DMS79 (cell line): ENCODE measurements at places on chromosomes 16 and 17.

DNA sequence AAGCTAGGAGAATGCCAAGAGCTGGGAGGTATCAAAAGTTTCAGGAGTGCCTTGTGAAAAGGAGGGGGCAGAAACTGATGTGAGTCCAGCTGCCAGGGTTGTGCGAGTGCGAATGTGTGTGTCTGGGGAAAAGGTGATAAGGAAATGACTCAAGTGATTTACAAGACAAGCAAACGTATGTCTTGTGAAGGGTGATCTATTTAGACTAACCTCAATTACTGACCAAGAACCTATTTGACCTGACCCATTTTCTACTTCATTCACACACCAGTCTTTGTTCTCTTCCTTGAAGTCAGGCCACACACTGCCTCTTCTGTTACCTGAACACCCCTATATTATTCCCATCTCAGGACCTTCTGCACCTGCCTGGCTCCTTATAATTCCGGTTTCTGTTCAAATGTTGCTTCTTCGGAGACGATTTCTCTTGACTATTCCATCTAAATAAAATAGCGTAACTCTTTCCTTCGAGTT is 1.0 kb downstream of the GDE1 start:
- no peak for DNase-seq

DNA sequence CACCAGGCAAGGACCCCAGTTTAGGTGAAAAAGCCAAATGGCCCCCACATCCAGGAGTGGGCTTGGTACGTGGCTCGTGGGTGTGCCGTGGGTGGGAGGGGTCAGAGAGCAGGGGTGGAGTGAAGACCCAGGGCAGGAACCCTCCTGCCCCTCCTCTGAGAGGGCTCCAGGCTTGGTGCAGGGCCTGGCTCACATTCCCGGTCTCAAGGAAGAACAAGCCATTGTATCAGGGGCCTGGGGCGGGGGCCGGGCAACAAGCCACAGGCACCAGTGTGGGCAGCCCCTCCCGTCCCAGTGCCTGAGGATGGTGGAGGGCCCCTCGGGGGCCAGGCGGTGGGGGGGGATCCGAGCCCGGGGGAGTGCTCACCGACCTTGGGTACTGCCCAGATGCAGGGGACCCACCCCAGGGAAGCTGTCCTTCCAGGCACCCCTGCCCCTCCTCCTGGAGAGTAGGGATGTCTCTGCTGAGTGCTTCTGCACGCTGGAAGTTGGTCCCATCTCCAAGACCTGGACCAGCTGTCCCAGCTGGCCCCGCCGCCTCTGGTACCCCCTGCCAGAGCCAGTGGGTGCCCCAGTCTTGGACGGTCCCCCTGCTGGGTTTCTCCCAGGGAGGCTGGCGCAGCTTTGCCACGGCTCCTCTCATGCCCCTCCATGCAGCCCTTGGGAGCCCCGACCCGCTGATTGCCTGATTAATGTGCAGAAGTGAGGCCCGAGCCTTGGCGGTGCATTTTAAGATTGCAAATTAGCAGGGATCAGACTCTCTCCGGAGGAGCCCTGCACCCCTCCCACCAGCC is 83.7 kb downstream of the RTN4RL1 start:
- no peak for DNase-seq

GRCh38 chr16:89593841-89594240 is 18.3 kb downstream of the CPNE7 start:
- no peak for DNase-seq

- DNase-seq = no peak
Measured at GRCh38 chr16:30499284-30499683, 26.7 kb downstream of the ITGAL start.

DNA sequence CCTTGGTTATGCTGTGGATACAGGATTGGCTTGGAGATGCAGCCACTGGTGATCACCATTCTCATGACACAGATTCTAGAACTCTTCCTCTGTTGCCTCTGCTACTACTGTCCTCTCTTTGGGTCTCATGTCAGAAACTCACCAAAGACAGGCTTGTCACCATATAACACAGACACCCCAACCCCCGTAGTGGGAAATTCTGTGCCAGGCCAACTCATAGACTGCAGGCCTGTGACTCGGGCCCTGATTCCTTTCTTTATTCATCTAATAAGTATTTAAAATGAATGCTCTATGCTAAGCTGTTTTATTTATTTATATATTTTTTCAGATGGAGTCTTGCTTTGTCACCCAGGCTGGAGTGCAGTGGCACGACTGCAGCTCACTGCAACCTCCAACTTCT is 9.5 kb downstream of the CYB5D2 start:
- no peak for DNase-seq

- peak; percentile 68 for DNase-seq
Measured at GRCh38 chr16:22721511-22722100, 92.4 kb upstream of the HS3ST2 start.

DNA sequence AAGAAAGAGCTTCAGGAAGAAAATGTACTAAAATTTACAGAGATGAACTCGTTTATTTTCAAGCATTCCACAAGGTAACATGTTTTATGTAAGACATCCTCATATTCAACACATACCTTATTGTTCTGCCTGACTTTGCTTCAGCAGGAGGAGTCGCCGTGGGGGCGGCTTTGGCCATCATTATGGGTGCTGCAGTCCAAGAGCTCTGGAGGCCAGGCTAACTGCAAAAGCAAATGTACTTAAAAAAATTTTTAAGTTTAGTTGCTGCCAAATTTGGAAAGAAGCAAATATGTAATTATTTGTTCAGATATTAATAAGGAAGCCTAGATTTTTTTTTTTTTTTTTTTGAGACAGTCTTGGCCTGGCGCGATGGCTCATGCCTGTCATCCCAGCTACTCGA is 4.1 kb upstream of the SPG7 start:
- no peak for DNase-seq

GRCh38 chr16:85798901-85799496 is 345 bp downstream of the EMC8 start:
- DNase-seq = no peak

DNA sequence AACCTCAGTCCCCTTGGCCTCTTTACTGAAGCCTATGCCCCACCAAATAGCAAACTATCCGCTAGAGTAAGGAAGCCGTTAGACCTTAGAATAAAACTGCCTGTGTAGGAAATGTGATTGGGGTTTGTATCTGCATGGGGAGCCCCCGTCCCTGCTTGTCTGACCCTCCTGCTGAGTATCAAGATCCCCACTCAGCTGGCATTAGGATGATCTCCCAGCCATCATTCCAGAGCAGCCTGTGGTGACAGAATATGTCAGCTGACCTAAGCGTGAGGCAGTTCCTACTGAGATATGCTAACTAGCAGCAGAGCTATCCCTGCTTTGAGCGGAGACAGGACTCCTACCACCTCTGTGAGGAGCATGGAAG is 645 bp upstream of the GFOD2 start:
- DNase-seq = no peak

DNA sequence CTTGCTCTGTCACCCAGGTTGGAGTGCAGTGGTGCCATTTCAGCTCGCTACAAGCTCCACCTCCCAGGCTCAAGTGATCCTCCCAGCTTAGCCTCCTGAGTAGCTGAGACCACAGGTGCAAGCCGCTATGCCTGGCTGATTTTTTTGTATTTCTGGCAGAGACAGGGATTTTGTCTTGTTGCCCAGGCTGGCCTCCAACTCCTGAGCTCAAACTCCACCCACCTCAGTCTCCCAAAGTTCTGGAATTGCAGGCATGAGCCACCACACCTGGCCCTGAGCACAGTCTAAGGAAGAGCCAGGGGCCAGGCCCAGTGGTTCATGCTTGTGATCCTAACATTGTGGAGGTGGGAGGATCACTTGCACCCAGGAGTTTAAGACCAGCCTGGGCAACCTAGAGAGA is 21.8 kb upstream of the BCO1 start:
- DNase-seq = no peak

- no peak for DNase-seq
Measured at GRCh38 chr17:75061055-75061438, 14.0 kb downstream of the KCTD2 start.

DNA sequence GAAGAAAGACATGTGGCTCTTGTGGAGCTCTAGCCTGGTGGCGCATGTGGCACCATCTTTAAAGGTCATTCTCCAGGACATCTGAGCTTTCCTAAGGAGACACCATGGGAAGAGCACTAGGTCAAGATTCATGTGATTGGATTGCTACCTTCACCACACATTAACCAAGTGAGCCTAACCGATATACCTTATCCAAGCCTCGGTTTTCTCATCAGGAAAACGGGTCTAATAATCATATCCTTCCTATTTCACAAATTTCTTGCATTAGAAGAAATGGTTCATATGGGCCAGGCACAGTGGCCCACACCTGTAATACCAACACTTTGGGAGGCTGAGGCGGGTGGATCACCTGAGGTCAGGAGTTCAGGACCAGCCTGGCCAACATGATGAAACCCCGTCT is 58.3 kb downstream of the TMEM186 start:
- no peak for DNase-seq

GRCh38 chr17:41343029-41343428 is 7.6 kb downstream of the KRT33A start:
- DNase-seq = no peak

GRCh38 chr17:63491977-63492618 is 15.2 kb downstream of the ACE start:
- DNase-seq = no peak

DNA sequence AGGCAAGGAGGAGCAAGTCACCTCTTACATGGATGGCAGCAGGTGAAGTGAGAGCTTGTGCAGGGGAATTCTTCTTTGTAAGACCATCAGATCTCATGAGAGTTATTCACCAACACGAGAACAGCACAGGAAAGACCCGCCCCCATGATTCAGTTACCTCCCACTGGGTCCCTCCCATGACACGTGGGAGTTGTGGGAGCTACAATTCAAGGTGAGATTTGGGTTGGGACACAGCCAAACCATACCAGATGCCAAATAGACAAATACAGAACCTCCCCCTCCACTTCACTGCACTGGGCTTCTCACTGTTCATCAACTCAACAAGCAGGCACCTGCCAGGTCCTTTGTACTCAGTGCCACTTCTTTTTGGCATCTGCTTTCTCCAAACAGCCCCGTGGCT is 100.2 kb downstream of the WSCD1 start:
- peak; percentile 41 for DNase-seq

DNA sequence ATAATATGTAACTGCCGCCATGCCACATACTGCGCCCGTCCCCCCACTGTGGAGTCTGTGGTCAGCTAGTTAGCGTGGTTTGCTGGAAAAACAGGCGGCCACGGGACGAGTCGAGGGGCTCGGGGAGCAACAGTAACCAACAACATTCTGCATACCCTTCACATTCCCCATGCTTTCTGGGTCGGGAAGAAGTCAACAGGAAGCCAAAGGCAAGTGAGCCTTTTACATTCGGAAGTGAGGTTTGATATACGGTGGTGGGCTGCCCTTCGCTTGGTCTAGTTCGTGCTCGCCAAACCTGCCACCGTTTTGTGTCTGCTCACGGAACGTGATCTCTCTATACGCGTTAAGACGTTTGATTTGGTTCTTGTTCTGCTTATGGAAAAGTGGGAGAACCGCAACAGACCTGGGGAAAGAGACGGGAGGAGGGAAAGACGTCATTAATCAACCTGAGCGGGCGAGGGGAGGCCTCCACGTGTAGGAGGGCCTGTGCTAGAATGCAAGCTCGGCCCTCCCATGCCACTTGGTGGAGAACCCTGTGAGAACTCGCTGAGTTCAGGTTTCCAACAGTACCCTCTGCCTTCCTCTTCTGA is 28.9 kb upstream of the CFAP20 start:
- no peak for DNase-seq

DNA sequence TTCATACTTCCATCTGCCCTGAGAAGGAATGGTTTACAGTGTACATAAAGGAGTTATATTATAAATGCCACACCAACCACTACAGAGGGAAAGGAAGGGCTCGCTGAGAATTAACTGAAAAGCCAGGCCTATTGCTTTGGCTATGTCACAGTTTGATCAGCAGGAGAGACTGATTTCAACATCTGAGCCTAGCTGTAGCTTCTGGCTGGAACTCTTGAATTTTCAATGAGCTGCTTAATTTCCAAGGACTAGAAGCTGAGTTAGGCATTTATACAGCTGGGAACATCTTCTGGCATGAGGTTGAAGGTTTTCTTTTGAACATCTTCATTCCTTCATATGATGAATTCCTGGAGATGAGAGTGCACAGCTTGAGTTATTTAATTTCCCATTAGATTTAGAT is 47.6 kb upstream of the GNAO1 start:
- DNase-seq = no peak

- DNase-seq = no peak
Measured at GRCh38 chr16:57175896-57176295, 9.9 kb downstream of the PSME3IP1 start.

- DNase-seq = no peak
Measured at GRCh38 chr17:15649861-15650421, 30.4 kb upstream of the FBXW10B start.

DNA sequence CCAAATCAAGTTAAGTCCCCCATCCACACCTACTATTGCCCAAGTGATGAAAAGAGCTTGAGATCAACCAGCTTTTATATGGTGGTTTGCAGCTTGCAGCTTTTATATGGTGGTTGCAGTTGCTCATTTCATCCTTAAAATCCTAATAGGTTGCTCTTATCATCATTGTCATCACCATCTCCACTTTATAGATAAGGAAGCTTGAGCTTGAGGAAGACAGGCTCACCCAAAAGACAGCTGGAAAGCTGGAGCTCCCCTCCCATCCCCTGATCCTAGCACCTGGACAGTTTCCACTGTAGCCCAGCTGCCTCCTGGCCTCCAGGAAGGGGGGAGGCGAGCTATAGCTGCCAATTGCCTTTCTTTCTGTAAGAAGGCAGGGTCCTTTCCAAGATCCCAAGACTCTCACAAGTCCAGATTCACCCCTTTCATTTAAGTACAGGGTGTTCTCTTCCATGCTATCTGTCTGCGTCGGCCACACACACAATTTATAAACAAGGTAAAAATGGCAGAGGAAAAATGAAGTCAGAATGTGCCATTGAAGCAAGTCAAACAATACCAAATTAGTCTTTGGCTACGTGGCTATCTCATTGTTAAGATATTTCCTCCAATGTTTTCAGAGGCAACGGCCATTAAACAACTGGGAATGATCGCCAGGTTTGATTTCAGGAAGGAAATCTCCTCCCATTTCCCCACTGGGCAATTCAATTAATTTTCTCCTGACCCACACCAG is 63.3 kb downstream of the PECAM1 start:
- DNase-seq = no peak

DNA sequence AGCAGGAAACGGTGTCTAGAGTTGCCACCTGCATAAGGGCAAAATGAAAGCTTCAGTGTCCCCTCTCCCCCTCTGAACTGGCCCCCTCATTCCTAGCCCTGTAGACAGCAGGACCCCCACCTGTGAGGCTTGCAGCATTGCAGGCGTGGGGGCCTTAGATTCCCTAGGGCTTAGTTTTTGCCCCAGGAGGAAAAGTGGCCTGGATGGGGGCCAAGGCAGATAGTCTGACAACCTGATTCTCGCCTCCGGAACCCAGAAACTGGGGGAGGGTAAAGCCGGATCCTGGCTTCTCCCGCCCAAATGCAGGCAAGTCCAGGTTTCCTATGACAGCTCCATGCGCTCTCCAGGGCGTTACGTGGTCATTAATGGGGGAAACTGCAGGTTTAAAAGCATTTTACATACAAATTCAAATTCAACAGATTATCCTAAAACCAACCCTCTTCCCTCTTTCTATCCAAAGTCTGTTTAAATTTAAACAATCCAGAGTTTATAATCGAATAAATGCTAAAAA is 678 bp upstream of the HOXB6 start:
- no peak for DNase-seq
